Activated gamma-delta T cell (primary cell): ENCODE measurements at places on chromosomes 16 and 17.

DNA sequence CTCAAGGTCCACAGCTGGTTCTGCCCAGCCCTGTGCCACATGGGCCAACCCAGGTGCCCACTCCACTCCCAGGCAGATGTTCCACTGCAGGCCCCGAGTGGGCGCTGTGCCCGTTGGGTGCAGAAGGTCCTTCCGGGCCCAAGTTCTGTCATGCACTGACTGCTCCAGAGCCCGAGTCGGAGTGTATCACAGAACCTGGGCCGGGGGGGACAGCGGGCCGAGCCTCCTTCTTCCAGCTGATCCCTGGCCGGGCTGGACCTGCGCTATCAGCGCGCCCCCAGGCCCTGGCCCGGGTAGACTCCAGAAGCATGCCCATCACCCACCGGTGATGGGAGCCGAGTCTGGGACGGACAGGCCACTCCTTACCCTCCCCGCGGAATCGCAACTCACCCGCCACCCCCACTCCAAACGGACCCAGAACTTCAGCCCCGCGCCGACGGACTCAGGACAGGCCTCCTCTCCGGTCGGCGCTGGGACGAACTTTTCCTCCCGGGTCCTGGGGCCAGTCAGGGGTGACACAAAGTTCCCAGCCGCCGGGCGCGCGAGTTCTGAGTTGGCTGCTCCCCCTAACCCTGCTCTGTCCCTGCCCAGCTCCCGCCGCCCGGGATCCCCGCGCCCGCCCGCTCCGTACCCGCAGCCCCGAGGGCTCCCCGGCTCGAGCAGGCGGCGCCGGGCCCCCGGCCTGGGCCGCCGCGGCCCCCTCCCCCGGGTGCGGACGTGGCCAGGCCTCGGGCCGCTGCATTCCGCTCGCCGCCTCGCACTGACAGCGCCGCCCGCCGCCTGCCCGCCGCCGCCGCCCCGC is at the start of gene COPZ2:
Gene COPZ2, minus strand, starts transcription at position 762 of the 802 bp plus-strand sequence. Its CDS starts 20 bp downstream, at position 742.
- DNase-seq, result peak; percentile 40

DNA sequence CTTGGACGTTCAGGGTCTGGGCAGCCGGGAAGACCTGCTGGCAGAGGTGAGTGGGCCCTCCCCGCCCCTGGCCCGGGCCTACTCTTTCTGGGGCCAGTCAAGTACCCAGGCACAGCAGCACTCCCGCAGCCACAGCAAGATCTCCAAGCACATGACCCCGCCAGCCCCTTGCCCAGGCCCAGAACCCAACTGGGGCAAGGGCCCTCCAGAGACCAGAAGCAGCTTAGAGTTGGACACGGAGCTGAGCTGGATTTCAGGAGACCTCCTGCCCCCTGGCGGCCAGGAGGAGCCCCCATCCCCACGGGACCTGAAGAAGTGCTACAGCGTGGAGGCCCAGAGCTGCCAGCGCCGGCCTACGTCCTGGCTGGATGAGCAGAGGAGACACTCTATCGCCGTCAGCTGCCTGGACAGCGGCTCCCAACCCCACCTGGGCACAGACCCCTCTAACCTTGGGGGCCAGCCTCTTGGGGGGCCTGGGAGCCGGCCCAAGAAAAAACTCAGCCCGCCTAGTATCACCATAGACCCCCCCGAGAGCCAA is 8.6 kb upstream of the ABCC3 start:
- no peak for DNase-seq

DNA sequence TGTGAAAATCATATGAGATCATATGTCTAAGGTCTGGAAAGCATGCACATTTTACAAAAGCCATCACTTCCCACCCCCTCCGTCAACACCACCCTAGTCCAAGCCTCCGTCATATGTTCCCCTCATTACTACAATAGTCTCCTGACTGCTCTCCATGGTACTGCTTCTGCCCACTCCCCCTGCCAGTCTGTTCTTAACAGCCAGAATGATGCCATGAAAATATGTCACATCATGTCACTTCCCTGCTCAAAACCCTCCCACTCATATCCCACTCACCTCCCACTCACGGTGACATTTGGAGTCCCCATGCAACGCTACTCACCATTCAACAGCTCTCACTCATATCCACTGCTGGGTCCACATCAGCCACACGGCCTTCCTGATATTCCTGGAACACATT is 432.3 kb downstream of the XYLT1 start:
- DNase-seq, result no peak

DNA sequence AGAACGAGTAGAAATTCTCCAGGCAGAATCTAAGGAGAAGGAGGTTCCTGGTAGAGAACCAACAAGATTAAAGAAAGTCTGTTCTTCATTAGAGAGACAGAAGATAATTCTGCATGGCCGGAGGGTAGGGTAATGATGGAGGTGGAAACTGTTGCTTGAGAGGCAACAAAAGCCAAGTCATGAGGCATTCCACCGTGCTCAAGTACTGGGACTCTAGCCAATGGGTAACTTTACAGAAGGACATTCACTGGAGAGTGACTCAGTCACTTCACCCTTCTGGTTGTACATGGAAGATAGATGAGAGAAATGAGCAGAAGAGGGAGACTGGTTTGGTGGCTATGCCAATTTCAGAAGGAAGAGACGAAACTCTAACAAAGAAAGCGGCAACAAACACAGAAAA is 53.6 kb upstream of the ANKFN1 start:
- DNase-seq, result no peak

- DNase-seq, result no peak
These were observed 55.6 kb upstream of the ALOX12 start for GRCh38 chr17:6940186-6940649.

- DNase-seq, result no peak
These were observed 1.6 kb upstream of the KRT34 start for GRCh38 chr17:41383690-41384089.

GRCh38 chr17:3964203-3965117 is at the start of gene ATP2A3:
ATP2A3 (minus strand) TSS chr17:3964437; CDS start chr17:3964291, 146 bp downstream.
- DNase-seq, result peak; percentile 60

DNA sequence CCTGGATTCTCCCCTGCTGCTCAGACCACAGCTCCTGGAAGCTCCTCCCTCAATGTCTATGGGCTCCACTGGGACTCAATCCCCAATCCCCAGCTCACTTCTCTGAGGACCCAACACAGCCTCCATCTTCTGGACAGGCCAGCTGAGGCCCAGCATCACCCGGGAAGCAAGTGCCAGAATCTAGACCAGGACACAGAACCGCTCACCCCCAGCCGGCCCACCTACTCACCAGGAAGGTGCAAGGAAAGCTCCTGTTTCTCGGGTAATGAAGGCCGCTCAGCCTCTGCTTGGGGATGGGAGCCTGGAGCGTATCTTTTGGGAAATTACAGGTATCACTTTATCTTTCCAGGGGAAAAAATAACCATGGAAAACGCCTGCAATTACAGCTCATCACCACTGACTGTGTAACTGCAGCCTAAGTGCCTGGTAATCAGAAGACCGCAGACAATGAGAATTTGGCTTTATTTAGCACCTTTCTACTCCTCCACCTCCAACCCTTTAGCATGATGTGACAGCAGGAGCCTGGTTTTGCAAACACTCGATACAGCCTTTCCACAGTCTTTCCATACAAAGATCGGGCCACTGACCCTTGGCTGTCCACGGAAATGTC is 49.6 kb upstream of the RPL38 start:
- no peak for DNase-seq

DNA sequence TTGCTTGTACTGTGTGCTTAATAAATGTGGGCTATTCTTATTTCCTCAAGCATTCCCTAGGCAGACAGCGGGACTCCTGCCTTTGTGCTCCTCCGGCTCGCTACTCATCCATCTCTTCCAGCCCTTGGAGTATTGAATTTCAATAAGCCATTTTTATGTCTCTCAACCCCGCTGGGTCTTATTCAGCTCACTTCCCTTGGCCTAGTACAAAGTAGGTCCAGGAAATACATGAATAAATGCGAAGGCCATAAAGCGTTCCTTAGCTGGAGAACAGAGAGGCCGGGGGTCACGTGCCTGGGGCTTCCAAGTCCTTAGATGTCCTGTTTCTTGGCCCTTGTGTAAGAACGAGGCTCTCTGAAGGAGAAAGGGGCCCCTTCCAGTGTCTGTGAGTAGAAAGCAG is 236.7 kb upstream of the ASIC2 start:
- DNase-seq, result no peak
